PC-3 (cell line): ENCODE measurements at places on chromosomes 7 and 10. TPM values are rescaled to one million over a fixed set of nuclear protein-coding genes. Genes with fewer than 3 reads are reported as not detected.

- no peaks in the 10 kb centered on the region for H3K4me1 ChIP-seq
- no peak overlapping the region for H3K4me3 ChIP-seq
- no peaks in the 10 kb centered on the region for H3K36me3 ChIP-seq
- no peak for DNase-seq
These were observed 76.3 kb upstream of the CARD11 start for GRCh38 chr7:3119963-3120362.

- H3K36me3 ChIP-seq = no peaks in the 10 kb centered on the region
- peaks cover under 1% of the 10 kb centered on the region; the same call in 1 of the 2 replicates for H3K4me1 ChIP-seq
- H3K4me3 ChIP-seq = no peak overlapping the region
- DNase-seq = no peak
These were observed 5.7 kb downstream of the PDK4 start for GRCh38 chr7:95590387-95591248.

- no peak overlapping the region for H3K4me3 ChIP-seq
- no peaks in the 10 kb centered on the region for H3K4me1 ChIP-seq
- H3K27ac ChIP-seq = no peak overlapping the region
- H3K27me3 ChIP-seq = peaks cover 25% of the 10 kb centered on the region
These were observed 105.6 kb upstream of the RET start for GRCh38 chr10:42971251-42971599.

GRCh38 chr10:93138113-93138870 is 64.6 kb downstream of the CYP26A1 start:
- no peaks in the 10 kb centered on the region for H3K36me3 ChIP-seq
- H3K4me1 ChIP-seq = no peaks in the 10 kb centered on the region
- no peak overlapping the region for H3K4me3 ChIP-seq
- no peak for DNase-seq
- no peaks in the 10 kb centered on the region for H3K27me3 ChIP-seq

DNA sequence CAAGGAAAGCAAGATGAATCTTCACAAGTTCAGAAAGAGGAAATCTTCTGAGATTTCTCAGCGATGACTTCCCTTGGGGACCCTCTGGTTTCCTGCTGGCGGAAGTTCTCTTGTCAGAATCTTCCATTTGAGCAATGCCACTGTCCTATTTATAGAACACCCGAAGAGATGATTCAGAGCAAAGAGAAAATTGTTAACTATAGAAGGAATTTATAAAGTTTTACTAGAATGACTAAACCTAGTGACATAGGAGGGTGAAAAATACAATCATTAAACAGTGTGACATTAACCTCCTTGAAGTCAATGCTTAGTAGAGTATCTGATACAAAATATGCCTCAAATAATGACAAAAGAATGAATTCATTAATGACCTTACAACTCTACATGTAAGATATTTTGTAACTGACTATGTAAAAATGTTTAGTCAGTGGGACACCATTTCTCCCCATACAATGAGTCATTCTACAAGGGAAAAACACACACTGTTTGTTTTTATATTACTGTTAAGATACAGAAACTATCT is 206.5 kb upstream of the CNTNAP2 start:
- no peaks in the 10 kb centered on the region for H3K27me3 ChIP-seq
- DNase-seq = peak; percentile 20
- no peak overlapping the region for H3K4me3 ChIP-seq
- H3K4me1 ChIP-seq = no peaks in the 10 kb centered on the region
- no peaks in the 10 kb centered on the region for H3K36me3 ChIP-seq

GRCh38 chr10:7373039-7373438 is 37.8 kb downstream of the SFMBT2 start:
- no peak for DNase-seq
- H3K27me3 ChIP-seq = no peaks in the 10 kb centered on the region
- H3K4me3 ChIP-seq = no peak overlapping the region
- no peak overlapping the region for H3K27ac ChIP-seq

GRCh38 chr10:15445006-15445390 is 73.9 kb upstream of the FAM171A1 start:
- no peak overlapping the region for H3K27ac ChIP-seq
- peaks cover 8% of the 10 kb centered on the region; the same call in 1 of the 2 replicates for H3K4me1 ChIP-seq
- H3K36me3 ChIP-seq = no peaks in the 10 kb centered on the region

- H3K4me1 ChIP-seq = peaks cover 34% of the 10 kb centered on the region
- peak overlapping the region; percentile 84 for H3K27ac ChIP-seq
- H3K4me3 ChIP-seq = peak overlapping the region; percentile 78
- DNase-seq = peak; percentile 86
- H3K36me3 ChIP-seq = no peaks in the 10 kb centered on the region
These were observed 1.6 kb downstream of the HOXA3 start for GRCh38 chr7:27150568-27151340.

DNA sequence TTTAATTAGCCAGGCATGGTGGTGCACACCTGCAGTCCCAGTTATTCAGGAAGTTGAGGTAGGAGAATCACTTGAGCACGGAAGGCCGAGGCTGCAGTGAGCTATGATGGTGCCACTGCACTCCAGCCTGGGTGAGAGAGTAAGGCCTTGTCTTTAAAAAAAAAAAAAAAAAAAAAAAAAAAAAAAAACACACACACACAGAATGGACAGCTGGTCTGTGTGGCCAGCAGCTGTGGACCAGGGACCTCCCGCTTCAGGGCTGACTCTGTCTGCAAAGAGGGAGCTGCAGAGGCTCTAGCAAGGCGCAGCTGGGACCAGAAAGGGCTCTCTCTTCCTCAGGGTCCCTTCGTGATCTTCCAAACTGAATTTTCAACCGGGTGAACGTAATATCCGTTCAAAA is 53.6 kb upstream of the DNAAF5 start:
- no peaks in the 10 kb centered on the region for H3K27me3 ChIP-seq
- H3K36me3 ChIP-seq = no peaks in the 10 kb centered on the region
- DNase-seq = no peak
- H3K27ac ChIP-seq = no peak overlapping the region

GRCh38 chr10:104521901-104522694 is 119.0 kb upstream of the SORCS3 start:
- 0 out of 2 replicates have a peak, but pooled peaks cover 7% of the 10 kb centered on the region for H3K27me3 ChIP-seq
- DNase-seq = no peak
- H3K27ac ChIP-seq = no peak overlapping the region
- no peaks in the 10 kb centered on the region for H3K4me1 ChIP-seq

GRCh38 chr7:11478882-11479281 is 353.1 kb downstream of the THSD7A start:
- no peak overlapping the region for H3K27ac ChIP-seq
- H3K4me3 ChIP-seq = no peak overlapping the region
- DNase-seq = no peak
- no peaks in the 10 kb centered on the region for H3K27me3 ChIP-seq
- H3K36me3 ChIP-seq = no peaks in the 10 kb centered on the region
- H3K4me1 ChIP-seq = no peaks in the 10 kb centered on the region

DNA sequence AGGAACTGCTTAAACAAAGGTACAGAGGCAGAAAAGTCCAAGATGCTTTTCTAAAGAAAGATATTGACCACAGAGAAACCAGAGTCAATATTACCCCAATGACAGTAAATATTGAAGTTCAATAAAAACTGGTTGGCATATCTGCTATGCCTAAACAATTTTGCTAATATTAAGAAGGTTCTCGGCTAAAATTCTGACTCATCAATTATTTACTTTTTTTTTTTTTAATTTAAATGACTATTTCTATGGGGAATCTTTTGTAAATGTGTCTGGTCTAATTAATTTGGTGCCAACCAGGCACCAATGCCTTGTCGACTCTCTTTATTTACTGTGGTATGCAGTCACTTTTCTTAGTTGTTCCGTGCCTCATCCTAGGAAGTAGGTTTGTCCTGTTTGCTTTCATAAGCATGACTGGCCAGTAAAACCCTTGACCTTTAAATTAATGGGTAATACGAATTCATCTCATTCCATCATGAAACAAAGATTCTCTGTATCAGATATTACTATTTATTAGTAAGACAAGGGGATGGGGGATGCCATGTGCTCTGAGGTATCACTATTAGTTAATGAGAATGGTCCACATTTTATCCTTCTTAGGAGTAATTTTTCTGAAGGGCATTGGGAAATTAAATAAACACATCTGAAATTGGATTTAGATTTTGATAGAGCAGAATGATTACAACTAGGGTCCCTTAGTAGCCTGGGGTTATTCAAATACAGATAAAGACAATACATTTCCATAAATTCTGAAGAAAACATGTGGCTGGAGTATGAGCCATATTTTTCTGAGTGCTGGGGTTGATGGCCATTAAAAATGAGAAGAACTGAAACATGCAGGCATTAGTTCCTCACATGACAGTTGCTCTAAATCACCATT is 154.4 kb downstream of the VTI1A start:
- H3K4me3 ChIP-seq = no peak overlapping the region
- H3K36me3 ChIP-seq = no peaks in the 10 kb centered on the region
- peak overlapping the region; percentile 35 for H3K27ac ChIP-seq
- no peaks in the 10 kb centered on the region for H3K27me3 ChIP-seq
- peak; percentile 46 for DNase-seq

DNA sequence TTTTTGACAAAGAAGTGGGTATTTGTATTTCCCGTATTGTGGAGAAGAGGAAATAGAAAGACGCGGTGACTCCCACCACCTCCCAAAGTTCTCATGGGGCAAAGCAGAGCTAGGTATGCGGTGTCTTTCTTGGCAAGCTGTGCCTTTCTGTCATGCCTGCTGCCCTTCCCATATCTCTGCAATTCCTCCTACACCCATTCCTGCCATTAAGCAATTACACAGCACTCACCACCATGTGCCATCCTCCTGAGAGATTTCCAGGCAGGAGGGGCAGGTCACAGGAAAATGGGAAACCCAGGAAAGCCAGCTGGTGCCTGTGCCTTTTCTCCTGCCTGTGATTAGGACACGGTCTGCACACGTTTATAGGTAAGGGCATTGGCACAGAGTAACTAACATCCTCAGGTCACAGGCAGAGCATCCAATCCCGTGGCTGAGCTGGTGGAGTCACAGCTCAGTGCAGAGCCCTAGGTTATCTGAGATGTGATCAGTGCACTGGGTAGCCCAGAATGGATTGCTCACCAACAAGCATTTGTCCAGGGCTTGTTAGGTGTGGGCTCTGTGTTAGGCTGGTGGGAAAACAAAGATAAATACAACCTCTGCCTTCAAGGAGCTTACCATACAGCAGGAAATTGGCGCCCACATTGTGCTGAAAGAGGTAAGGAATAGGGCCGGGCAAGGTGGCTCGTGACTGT is 9.4 kb upstream of the CRTAC1 start:
- peaks cover 51% of the 10 kb centered on the region for H3K27me3 ChIP-seq
- DNase-seq = no peak
- H3K27ac ChIP-seq = no peak overlapping the region
- H3K4me1 ChIP-seq = no peaks in the 10 kb centered on the region
- no peak overlapping the region for H3K4me3 ChIP-seq

DNA sequence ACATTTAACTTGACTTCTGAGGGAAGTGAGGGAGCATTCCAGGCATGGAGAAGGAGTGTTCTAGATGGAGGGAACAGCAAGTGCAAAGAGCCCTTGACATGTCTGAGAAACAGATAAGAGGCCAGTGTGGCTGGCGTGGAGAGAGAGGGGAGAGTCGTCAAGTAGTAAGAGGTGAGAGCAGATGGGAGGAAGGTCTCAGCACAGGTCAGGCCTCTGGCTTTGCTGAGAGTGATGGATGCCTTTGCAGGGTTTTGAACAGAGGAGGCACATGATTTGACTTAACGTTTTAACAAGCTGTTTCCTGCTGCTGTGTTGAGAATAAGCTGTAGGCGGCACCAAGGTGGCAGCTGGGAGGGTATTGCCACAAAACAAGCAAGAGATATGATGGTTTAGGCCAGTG is 97.2 kb downstream of the KAT6B start:
- H3K4me3 ChIP-seq = peak overlapping the region; percentile 49
- peaks cover 10% of the 10 kb centered on the region; the same call in 1 of the 2 replicates for H3K36me3 ChIP-seq
- peak overlapping the region; percentile 78 for H3K27ac ChIP-seq
- H3K27me3 ChIP-seq = no peaks in the 10 kb centered on the region

DNA sequence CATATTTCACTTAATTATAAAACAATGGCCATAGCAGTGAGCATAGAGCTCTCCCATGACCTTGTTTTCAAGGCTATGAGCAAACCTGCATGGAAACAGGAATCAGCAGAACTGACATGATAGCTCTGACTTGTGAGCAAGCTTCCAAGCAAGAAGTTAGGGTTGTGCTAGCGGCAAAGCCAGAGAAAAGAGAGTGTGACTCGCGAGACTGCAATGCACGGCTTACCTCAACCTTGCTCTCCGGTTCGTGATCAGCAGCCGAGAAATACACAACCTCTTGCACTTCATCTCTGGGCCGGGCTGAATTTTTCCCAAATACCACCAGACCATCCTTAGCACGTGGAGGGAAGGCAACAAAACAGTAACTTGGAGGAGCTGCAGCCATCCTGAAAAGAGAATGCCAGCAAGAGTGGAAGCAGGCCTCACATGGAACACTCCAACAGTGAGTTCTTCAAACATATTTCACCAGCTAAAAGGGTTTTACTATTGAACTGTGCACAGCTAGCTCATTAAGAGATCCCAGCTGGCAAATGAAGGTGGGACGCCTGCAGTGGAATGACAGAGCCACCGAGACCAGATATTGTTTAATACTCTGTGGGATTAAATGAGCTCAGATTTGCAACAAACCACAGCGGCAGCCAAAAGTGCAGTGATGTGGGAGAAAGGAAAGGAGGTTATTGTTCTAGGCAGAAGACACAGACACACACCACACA is 20.8 kb downstream of the SCRN1 start:
- peaks cover 21% of the 10 kb centered on the region for H3K4me1 ChIP-seq
- H3K27me3 ChIP-seq = no peaks in the 10 kb centered on the region
- H3K36me3 ChIP-seq = no peaks in the 10 kb centered on the region
- peak overlapping the region; percentile 35; the same call in 1 of the 2 replicates for H3K27ac ChIP-seq

DNA sequence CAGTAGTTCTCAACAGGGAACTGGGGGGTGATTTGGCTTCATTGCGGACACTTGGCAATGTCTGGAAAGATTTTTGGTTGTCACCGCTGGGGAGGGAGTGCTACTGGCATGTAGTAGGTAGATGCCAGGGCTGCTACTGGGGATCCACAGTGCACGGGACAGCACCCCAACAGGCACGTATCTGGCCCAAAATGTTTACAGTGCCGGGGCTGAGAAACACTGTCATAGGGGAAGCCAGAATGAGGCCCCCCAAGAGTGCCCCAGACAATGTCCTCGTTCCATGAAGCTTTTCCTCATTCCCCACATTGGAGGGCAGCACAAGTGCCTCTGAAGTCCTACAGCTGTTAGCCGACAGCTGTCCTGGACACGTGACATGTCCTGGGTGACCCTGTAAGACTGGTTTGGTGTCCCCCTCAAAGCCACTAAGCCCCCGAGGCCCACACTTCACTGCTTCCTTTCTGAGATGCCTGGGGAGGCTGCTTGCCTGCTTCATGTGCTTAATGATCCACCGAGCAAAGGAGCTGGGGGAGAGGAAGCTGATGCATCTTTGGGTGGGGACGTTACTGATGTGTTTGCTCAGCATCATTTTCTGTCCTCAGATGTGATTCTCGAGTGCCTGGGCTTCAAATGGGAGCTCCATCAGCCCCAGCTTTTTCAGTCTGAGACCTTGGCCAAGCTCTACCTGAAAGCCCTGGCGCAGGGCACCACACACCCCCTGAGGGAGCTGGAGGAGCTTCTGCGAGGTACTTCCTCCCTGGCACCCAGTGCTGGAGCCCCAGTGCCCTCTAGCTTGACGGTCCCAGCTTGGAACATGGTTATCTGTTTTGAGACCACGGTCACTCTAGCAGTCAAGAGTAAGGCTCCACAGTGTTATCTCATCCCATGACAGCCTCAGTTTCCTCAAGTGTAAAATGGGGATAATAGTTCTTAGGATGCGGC is 14.7 kb downstream of the BTBD16 start:
- no peaks in the 10 kb centered on the region for H3K27me3 ChIP-seq
- peaks cover 12% of the 10 kb centered on the region for H3K4me1 ChIP-seq
- DNase-seq = no peak
- H3K27ac ChIP-seq = no peak overlapping the region
- no peak overlapping the region for H3K4me3 ChIP-seq
- no peaks in the 10 kb centered on the region for H3K36me3 ChIP-seq

The OR2A2 gene
- not detected in 2 replicates for total RNA-seq

The CACNA2D1 gene
- total RNA-seq = 0.77 and 1.1 TPM in 2 replicates

The IGFBP1 gene
- total RNA-seq = 1.3 and 1.5 TPM in 2 replicates

The ACSM6 gene
- not detected in 2 replicates for total RNA-seq

The STOX1 gene
- 1.4 and 3.2 TPM in 2 replicates for total RNA-seq

The ARHGEF35 gene
- total RNA-seq = 10.8 TPM in 2 replicates

The VSIR gene
- total RNA-seq = 13.7 and 14.1 TPM in 2 replicates

The MAGI2 gene
- total RNA-seq = 0.06 TPM in 1 of 2 replicates, not detected in the other

The DNAH11 gene
- total RNA-seq = 1.6 and 5.2 TPM in 2 replicates

The EEPD1 gene
- total RNA-seq = 28.3 and 31.8 TPM in 2 replicates
